ENCODE measurements at places on chromosomes 11 and 22.
A peak's percentile ranks its signal among the peaks of the same experiment; 100 is the strongest.

DNA sequence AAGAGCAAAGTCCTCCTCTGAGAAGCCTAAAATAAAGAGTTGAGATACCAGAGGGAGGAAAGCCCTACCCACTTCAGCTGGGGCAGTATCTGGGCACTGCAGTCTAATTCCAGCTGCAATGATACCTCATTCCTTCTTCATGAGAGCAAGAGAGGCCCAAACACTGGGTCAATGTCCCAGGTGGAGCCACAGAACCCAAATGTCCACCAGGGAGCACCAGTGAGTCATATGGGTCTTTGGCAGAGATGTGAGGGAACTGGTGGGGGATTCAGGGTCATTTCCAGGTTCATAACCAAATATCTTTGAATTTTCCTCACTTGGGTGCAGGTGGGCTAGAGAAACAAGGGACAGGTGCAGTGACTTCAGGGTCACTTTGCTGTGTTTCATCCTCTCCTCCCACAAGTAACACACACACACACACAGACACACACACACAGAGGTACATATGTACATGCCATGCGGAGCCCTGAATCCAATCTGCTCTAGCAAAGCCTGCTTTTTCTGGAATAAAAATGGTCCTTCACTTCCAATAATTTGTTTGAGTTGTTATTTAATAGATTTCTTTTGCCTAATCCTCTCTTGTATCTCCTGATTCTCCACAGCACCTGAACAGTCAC is 585.4 kb downstream of the SOX6 start:
- DNase-seq = peak; percentile 18

DNA sequence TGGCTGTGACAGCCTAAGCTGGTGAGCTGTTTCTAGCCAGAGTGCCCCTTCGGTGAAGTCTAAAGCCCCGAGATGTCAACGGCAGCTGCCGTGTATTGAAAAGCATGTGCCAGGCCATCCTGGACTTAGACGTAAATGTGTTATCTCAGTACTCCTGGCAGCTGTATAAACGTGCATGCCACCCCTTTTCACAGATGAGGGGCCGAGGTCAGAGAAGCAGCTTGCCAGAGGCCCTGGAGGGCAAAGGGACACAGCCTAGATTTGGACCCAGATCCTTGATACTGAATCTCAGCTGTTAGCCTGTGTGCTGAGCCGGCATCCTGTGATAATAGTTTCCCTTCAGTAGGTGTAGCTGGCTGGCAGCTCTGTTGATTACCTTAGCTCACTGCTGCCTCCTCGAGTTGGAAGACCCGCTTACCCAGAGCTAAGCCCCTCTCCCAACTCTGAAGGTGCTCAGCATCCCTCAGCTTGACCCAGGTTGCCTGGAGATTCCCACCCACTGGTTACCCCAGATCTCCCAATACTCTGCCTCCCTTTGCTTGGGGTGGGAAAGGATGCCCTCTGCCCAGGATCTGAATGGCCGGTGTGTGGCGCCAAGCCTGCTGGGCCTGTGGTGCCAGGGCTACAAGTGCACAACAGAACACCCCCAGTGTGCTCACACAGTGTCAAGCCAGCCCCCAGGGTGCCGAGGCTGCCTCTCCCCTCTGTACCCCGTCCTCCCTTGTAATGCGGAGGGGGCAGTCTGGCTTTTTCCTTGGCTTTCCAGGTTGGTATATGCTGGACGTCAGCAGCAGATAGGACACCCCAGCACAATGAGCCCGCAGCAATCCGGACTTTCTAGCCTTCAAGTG is 59.8 kb upstream of the WNT7B start:
- peak; percentile 46 for DNase-seq

DNA sequence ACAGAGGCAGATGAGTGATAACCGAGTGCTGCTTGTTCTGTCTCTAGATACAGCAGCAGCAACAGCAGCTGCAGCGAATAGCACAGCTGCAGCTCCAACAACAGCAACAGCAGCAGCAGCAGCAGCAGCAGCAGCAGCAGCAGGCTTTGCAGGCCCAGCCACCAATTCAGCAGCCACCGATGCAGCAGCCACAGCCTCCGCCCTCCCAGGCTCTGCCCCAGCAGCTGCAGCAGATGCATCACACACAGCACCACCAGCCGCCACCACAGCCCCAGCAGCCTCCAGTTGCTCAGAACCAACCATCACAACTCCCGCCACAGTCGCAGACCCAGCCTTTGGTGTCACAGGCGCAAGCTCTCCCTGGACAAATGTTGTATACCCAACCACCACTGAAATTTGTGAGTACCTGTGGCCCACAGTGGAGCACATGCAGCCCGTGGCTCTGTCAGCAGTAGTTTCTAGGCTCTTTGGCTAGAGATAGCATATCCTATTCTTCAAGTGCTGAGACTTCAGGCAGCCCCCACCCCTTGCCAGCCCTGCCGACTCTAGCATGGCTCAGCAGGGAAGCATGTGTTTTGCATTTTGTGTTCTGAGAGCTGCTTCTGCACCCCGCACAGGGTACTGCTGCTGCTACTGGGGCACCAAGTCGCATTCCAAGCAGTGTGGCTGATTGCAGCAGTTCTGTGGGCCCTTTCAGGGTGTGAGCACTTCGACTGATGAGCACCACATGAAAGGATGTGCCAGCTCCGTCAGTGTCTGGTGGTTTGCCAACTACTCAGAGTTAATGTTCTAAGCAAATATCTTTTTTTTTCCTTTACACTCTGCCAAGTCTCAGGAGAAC is 59.2 kb downstream of the MED15 start:
- no peak for DNase-seq

GRCh38 chr22:29596408-29596807 is 7.0 kb upstream of the NF2 start:
- DNase-seq = no peak

DNA sequence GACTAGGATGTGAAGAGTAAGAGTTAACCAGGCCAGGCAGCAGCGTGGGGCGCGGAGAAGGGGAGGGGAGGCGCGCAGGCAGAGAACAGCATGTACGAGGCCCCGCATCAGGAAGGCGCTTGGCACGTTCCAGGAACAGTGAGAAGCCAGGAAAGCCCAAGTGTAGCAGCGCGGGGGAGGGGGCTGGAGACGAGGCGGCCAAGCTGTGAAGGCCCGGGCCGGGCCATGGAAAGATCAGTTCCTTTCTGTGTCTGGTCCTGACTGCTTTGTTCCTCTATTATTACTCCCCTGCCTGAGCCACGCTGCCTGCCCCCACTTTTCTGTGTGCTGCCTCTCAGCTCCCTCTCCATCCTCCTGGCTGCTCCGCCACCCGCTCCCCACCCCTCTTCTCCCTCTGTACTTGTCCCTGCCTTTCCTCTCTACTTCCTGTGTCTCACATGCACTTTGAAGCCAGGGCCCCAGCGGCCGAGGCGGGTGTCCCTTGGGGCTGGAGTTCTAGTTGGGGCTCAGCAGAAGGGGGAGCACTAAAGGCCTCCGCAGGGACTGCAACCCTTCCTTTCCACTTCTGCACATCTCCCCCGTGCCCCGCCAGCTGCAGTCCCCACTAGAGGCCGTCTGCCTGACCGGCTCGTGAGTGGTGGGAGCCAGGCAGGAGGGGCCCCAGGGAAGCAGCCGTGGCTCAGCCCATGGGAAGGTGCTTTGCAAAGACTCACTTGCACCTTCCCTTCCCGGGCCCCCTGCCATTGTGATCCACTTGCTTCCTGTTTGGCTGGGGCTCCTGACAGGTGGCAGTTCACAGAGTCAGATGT is 63.7 kb downstream of the PRDM11 start:
- DNase-seq = peak; percentile 23

DNA sequence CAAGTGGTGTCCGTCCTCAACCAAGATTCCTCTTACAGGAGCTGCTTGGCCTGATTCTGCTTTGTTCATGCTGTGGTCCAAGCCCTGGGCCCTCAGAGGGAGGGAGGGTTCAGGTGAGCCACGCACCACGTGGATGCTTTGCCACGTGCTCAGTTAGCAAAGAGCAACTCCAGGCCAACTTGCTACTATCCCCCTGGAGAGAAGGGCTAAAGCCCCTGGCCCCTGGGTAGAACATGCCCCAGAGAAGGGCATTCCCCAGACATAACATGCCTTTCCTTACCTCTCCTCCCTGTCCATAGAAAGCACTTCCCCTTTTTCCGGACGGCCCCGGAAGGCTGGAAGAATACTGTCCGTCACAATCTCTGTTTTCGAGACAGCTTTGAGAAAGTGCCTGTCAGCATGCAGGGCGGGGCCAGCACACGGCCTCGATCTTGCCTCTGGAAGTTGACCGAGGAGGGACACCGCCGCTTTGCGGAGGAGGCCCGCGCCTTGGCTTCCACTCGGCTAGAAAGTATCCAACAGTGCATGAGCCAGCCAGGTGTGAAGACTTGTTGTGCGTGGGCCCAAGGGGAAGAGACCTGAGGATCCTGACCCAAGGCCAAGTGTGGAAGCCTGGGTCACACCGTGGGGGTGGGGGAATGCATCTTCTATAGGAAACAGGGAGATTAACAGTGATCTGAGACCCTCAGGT is 8.8 kb downstream of the FOXR1 start:
- no peak for DNase-seq

GRCh38 chr22:28074526-28074925 is 155.5 kb upstream of the PITPNB start:
- no peak for DNase-seq

DNA sequence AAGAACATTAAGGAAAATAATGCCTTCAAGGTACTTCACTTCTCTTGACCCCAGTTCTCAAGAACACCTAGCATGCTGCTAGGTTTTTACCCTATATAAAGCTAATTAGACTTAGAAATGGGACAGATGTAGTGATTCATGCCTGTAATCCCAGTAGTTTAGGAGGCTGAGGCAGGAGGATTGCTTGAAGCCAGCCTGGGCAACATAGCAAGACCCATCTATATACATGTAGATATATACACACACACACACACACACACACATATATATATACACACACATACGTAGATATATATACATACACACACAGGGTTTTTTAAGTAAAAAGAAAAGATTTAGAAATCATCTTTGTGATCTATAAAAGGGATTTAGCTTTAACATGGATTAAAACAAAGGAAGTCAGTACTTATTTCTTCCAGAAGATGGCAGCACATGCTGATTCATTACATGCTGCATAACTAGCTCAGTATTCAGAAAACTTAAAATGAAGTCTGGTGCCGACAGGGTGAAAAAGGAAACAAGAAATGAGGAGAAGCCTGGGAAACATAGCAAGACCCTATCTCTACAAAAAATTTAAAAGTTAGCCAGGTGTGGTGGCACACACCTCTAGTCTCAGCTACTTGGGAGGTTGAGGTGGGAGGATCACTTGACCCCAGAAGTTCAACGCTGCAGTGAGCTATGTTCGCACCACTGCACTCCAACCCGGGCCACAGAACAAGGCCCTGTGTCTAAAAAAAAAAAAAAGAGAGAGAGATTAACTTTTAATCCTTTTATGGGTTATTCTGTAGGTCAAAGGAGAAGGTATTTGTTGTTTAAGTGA is 28.5 kb upstream of the RBX1 start:
- peak; percentile 29 for DNase-seq

DNA sequence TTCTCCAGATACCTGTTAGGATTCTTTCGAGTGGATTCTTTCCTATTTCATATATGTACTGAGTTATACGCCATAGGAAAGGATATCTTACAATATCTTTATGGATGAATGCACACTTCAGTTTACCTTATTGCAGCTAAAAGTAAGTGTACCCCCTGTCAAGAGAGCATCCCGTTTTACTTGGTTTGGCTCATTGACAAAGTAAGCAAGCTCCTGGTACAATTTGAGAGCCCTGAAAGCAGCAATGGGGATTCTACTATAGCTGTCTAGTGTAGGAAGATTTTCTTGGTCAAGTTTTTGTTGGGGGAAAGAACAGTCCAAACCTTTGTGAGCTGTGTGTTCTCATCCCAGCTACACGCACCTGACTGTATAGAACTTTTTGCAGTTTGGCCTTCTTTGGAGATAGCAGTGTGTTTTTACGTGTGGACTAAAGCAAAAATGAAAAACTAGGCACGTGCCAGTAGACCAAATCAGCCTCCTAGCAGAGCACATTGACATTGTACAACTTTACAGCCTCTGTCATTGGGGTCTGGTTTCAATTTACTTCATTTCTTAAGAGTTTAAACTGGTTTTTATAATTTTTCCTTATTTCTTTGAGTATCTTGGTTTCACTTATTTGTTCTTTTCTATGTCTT is 44.0 kb downstream of the PPP6R3 start:
- peak; percentile 11 for DNase-seq

- no peak for DNase-seq
These were observed 90.4 kb downstream of the TTC28 start for GRCh38 chr22:28589102-28589750.

DNA sequence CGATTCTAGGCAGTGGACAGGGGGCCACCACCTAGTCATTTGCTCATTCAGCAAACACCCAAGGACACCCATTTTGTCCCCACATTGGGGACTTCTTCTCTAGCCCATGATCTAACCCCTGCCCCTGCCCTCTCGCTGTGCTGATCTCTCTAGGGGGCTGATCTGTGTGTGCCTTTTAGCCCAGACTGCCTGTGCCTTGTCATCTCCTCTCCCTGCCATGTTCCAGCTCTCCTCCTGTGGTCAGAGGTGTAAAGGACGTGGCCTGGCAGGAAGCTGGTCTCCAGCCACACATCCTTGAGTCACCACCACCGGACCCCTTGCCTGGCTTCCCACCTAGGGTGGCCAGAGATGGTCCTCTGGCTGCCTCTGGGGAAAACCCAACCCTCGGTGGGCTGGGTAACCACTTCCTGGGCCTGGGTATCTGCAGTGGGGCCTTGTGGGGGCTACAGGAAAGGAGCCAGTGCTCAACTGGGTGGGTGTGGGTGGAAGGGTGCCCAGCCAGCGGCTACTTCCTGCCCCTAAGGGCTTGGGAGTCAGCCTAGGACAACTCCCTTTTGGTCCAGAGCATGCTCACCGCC is 1.3 kb downstream of the CTSW start:
- DNase-seq = no peak

- no peak for DNase-seq
These were observed 54.9 kb downstream of the ME3 start for GRCh38 chr11:86617502-86617901.

GRCh38 chr22:19720150-19720827 is 3.0 kb upstream of the GP1BB start:
- DNase-seq = no peak

DNA sequence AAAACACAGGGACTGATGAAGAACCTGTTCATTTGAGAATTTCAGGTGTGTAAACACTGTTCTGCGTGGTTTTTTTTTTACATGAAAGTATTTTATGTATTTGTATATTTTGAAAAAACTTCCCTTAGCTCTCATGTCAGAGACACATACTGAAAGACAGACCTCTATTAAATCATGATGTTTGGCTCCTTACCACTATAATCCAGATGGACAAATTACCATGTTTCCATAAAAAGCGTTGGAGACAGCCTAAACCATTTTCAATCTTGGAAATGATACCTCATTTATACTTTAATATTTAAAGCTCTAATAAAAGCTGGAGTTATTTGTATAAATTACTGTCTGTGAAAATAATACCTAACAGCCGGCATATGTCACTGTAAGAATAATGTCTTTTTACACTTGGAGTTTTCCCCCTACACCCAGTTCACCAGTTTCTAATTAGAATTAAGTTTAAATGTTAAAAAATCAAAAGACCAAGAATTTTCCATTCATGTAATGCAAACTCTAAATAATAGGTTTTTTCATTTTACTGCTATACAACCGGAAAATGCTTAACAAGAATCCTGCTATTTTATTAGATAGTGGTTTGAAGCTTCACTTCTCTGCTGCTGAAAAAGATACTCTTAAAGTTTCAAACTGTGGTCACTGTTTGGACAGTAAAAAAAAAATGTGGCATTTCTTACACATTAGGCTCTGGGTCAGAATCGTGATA is 30.8 kb downstream of the APLP2 start:
- no peak for DNase-seq
